NCI-H524 treated with DMSO at 0.1 percent for 48 hours (cell line): ENCODE measurements at places on chromosomes 1 and 21.
A peak's percentile ranks its signal among the peaks of the same experiment; 100 is the strongest.

- no peak for DNase-seq
Measured at GRCh38 chr1:225426395-225427234, 1.2 kb downstream of the LBR start.

GRCh38 chr1:5404412-5405203 is 587.6 kb downstream of the NPHP4 start:
- DNase-seq, result no peak

DNA sequence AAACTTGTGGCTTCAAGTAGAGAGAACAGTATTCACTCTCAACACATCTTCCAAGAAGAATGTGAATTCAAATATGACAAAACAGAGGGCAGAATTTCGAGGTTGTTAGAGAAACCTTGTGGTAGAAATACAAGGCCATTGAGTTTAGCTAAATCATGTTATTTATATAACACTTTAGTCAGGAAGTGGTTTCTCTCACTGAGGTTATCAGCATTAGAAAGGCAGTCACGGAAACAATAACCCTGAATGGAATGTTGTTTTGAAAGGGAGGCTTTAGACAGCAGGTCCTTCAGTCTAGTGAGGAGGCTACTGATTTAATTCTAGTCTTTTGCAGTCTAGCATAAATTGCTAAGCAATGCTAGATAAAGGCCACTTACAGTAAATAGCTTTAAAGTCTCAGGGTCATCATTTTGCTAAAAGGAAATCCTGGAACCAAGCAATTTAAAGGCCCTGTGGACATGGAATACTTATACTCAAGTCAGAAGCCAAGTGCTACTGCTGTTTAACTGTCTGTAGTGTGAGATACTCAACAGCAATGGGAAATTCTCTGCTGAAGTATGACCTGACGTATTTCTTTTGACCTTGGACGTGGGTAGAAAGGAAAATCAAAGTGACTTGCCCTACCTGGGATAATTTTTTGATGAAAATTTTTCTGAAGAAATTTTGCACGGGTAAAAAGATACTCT is 89.0 kb upstream of the CHODL start:
- DNase-seq, result no peak

GRCh38 chr21:34615487-34615814 is 538 bp upstream of the RCAN1 start:
- no peak for DNase-seq

DNA sequence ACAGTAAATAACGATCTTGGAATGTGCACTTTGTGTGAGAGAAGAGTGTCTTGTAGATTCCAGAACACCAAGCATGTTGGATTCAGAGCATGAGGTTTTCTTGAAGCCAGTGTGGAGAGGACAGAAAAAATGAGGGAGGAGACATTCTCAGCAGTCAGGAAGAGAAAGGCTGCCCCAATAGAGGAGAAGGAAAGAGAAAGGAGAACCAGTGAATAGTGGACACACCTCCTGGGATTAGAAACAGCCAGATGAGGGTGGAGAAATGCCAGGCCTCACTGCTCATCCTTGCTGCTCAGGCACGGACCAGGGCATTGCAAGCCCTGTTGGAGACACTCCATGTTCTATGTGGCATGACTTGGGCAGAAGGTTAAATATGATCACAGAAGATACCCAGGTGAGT is 69.0 kb upstream of the KAZN start:
- no peak for DNase-seq

GRCh38 chr1:45752441-45753052 is 2.1 kb upstream of the IPP start:
- no peak for DNase-seq

DNA sequence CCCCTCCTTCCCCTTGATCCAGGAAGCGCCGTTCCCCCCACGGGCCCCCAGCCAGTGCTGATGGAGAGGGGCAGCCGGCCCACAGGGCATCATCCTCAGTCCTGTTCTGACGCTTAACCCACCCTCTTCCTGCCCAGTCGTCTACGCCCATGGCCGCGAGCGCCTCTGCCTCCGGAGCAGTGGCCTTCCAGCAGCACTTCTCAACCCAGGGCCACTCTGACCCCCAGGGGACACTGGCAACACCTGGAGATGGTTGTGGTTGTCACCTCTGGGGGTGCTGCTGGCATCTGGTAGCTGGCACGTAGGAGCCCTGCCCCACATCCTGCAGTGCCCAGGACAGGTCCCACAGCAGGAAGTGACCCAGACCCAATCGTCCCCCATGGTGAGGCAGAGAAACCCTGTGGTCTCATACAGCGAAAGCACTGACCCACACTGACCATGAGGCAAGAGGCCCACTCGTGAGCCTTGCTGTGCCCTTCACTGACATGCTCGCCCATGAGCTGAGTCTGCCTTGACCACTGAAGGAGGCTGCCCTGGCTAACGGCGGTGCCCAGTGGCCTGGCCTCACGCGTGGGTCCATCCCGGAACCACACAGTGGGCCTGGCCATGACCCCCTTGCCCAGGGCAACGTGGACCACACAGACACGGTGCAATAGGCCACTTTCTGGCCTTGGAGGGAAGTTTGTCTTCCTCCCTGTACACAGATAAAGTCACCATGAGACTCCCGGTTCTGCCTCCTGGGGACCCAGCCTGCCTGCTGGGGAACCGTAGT is 96.8 kb upstream of the ARHGEF16 start:
- no peak for DNase-seq

- peak; percentile 87 for DNase-seq
Measured at GRCh38 chr1:224683936-224684335, 67.8 kb downstream of the CNIH3 start.

DNA sequence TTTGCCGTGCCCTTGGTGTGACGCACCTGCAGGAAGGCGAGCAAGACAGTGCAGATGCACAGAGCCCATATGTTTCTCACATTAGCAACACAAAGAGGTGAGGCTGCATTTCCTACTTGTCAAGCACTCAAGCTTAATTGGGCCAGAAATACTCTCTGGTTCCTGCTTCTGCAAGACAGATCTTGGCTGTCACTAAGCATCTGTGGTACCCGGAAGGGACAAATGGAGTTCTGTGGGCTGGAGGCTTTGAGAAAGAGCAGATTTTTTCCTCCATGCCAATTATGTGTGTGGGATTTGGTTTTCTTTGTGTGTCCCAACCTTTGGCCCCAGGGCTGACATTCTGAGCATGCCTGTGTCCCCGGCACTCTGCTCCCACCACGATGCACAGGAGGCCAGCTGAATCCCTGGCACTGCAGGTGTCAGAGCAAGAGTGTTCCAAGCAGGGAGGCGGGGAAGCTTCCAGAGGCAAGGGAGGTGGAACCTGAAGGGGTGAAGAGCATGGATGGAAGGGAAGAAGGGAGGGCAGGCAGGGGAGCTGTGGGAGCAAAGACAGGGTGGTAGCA is 52.0 kb upstream of the STUM start:
- DNase-seq, result no peak
